Astrocyte (in vitro differentiated cells and primary cell): ENCODE measurements at places on chromosomes 3 and 15. TPM values are rescaled to one million over a fixed set of nuclear protein-coding genes. Genes with fewer than 3 reads are reported as not detected.

DNA sequence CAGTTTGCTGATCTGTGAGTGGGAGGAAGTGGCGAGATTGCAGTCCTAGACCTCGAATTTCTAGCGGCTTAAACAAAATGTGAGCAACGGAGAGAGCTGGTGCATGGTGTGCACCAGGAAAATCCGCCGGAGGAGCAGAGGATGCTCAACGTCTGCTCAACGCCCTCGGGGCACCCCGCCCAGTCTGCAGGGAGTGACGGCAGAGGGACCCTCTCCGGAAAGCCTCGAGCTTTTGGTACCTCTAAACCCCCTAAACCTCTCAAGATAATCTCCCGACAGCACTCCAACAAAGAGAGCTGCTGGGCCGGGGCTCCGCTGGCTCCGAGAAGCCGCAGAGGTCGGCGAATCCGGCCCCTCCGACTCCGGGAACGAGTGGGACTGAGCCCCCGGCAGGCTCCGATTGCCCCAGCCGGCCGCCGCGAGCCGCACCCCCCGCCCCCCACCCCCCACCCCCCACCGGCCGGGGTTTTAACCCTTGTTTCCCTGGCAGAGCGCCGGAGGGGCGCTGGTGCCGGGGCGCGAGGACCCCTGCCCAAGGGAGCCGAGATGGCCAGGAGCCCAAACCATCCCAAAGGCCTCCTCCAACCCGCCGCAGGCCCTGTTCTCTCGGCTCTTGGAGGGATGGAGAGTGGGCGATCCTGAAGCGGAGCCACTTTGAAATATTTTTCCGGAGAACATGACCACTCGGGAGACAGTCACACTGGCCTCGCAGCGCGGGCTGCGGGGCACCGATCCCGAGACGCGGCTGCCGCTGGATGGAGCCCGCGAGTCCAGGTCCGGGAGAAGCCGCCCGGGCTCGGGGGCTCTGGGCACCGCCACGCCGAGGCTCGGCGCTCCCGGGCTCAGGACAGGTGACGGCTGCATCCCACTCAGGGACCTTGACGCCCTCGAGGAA is 1.5 kb downstream of the MEGF11 start:
- H3K27me3 ChIP-seq: peaks cover 73% of the 10 kb centered on the region
- no peak for DNase-seq
- no peaks in the 10 kb centered on the region for H3K36me3 ChIP-seq
- H3K4me3 ChIP-seq: peak overlapping the region; percentile 52
- peaks cover 14% of the 10 kb centered on the region for H3K4me1 ChIP-seq

THPO gene
- 0.25 and 0.46 TPM in 2 replicates for total RNA-seq

DNA sequence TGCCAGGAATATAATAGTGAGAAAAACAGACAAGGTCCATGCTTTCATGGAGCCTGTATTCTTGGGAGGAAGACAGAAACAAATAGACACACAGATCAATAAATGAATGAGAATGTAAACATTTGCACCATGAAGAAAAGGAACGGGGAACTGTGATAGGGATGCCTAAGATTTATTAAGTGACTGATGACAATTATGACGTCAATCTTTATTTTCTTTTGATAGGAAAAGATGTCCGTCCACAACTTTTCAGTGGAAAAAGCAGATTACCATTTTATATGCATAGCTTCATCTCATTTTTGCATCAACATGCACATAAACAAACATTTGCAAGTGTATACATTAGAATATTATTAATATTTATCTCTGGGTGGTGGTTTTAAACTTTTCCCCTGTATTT is 27.9 kb upstream of the WNT5A start:
- no peaks in the 10 kb centered on the region for H3K27me3 ChIP-seq
- H3K4me3 ChIP-seq: no peak overlapping the region
- H3K36me3 ChIP-seq: no peaks in the 10 kb centered on the region
- H3K4me1 ChIP-seq: peaks cover 29% of the 10 kb centered on the region
- no peak overlapping the region for H3K27ac ChIP-seq

DNA sequence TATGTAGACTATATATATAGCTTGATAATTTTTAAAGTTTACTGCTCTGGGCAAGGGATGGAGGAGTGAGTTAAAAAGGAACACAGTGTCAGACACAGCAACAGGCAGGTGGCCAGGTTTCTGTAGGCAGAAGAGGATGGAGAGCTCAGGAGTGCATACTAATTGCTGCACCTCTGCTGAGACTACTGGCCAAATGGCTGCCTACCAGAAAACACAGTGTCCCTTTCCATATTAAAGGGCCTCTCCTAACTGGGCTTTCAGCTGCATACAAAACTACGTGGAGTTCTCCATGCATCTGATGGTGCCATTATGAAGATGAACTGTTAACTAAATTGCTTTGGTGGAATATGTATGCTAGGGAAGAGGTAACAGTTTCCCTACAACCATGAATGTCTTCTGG is 1.8 kb downstream of the ATP13A4 start:
- no peak overlapping the region for H3K27ac ChIP-seq
- no peak for DNase-seq
- H3K4me3 ChIP-seq: no peak overlapping the region
- H3K36me3 ChIP-seq: no peaks in the 10 kb centered on the region
- no peaks in the 10 kb centered on the region for H3K4me1 ChIP-seq

DNA sequence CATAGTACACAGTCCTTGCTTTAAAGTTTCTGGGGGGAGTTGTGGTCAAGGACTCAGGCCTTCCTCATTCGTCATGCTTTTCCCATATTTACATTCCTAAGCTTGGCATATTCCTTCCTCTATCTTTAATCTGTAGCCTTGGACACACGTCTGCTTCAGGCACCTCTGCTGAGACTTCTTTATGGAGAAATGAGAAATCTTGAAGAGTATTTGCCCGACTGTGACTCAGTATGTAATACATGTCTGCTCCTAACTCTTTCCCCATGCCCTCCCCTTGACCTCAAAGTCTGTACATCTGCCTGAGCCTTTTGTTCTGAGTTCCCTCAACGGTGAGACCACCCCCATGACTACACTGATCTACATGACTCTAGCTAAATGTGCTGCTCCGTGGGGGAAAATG is 246.1 kb downstream of the SI start:
- H3K4me3 ChIP-seq: no peak overlapping the region
- no peak overlapping the region for H3K27ac ChIP-seq
- no peaks in the 10 kb centered on the region for H3K36me3 ChIP-seq
- H3K4me1 ChIP-seq: no peaks in the 10 kb centered on the region
- H3K27me3 ChIP-seq: no peaks in the 10 kb centered on the region
- no peak for DNase-seq

- no peaks in the 10 kb centered on the region for H3K27me3 ChIP-seq
- DNase-seq: no peak
- H3K4me3 ChIP-seq: no peak overlapping the region
- no peak overlapping the region for H3K27ac ChIP-seq
- H3K4me1 ChIP-seq: no peaks in the 10 kb centered on the region
These were observed 942.4 kb downstream of the FHIT start for GRCh38 chr3:60308808-60309207.

DNA sequence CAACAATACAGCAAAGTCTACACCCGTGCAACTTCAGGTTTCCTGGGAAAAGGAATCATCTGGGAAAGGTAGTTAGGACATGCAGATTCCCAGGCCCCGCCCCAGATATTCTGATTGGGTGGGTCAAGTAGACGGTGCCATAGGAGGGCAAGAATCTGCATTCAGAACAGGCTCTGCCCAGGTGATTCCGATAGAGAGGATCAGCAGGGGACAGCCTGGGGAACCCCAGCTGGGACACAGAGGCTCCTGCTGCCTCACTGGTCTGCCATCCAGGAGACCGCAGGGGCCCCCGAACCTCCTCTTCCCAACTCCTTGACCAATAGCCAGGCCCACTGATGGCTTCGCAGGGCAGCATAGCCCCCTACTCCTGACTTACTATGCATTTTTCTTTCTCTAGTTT is 243.4 kb downstream of the VPS13C start:
- no peaks in the 10 kb centered on the region for H3K36me3 ChIP-seq
- H3K27me3 ChIP-seq: peaks cover 7% of the 10 kb centered on the region
- no peak for DNase-seq
- no peak overlapping the region for H3K27ac ChIP-seq
- no peaks in the 10 kb centered on the region for H3K4me1 ChIP-seq
- no peak overlapping the region for H3K4me3 ChIP-seq

- no peaks in the 10 kb centered on the region for H3K27me3 ChIP-seq
- H3K36me3 ChIP-seq: no peaks in the 10 kb centered on the region
- no peaks in the 10 kb centered on the region for H3K4me1 ChIP-seq
- H3K27ac ChIP-seq: no peak overlapping the region
- DNase-seq: no peak
- H3K4me3 ChIP-seq: no peak overlapping the region
These were observed 53.5 kb upstream of the CCDC54 start for GRCh38 chr3:107323723-107324122.

DNA sequence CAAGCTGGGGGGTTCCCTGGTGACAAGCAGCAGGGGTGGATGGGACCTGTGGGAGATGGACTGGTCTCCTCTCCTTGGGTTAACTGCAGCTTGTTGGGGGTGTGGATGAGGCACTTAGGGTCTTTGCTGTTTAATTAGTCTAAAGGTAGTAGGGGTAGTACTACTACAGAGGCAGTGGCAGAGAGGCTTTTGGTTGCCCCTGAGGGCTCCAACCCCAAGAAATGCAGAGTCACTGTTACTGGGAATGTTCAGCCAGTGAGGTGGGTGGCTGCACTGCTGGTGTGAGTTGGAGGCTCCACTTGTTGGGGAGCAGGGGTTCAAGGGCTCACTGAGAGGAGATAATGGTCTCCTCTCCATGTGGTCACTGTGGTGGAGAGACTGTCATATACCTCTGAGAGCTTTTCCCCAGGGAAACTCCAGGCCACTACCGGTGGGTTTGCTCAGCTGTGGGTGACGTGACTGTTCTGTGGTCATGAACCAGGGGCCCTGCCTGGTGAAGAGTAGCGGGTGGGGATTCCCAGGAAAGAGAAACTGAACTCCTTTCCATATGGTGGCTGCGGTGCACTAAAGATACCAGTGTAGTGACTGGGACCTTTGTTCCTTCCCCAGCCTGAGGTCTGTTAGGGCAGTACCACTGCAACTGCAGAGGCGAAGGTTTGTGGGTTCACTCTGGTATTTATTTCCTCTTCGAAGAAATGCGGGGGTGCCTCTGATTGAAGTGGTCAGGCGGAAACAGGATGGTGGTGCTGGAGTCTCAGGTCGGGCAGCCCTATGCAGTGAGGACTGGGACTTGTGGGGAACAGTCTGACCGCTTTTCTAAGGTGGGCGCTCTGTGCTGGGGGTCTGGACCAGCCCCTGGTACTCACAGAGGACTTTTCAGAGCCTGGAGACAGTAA is 68.9 kb upstream of the TNFSF10 start:
- no peak overlapping the region for H3K4me3 ChIP-seq
- no peaks in the 10 kb centered on the region for H3K36me3 ChIP-seq
- H3K27me3 ChIP-seq: no peaks in the 10 kb centered on the region

DNA sequence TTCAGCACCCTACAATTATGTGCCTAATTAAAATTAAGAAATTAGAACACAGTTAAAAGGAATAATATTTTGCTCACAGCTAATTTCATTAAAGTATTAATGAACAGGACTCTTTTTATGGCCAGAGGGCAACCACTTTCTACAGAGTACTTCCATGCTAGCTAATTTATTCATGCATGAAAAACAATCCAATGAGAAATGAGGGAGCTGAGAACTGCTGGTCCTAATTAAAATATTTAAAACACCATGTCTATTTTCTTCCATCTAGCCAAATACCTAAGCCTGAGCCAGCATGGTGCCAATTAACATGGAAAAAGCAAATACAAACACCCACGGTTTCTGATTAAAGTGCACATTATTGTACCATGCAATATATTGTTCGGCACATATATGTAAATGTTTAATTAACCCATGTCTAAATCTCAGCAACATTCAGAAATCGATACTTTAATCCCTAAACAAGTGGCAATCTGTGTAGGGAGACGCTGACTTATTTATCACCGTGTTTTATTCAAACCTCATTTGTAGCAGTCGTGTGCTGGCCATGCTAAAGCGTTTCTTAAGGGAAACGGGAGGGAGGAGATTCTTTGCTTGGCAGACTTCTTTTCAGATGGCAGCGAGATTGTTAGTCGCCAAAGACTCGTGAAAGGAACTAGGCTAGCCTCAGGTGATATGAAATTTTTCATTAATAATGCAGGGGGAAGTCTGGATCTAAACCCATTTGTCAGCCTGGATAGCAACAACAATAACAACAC is 193.5 kb downstream of the ANXA2 start:
- H3K27ac ChIP-seq: no peak overlapping the region
- no peak overlapping the region for H3K4me3 ChIP-seq
- H3K36me3 ChIP-seq: no peaks in the 10 kb centered on the region
- peaks cover 21% of the 10 kb centered on the region for H3K27me3 ChIP-seq
- DNase-seq: no peak
- no peaks in the 10 kb centered on the region for H3K4me1 ChIP-seq

DNA sequence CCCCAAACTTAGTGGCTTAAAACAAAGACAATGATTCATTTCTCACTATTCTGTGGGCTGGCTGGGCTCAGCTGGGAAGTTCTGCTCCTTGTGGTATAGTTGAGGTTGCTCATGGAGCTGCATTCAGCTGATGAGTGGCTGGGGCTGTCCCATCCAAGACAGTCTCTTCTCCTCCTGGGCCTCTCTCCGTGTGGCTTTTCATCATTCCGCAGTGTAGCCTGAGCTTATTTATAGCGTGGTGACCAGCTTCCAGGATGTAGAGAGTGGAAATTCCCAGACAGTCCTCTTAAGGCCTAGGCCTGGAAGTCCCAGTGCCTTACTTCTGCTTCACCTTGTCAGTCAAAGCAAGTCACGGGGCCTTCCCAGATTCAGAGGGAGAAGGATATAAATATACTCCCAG is 136.7 kb upstream of the DAZL start:
- no peaks in the 10 kb centered on the region for H3K36me3 ChIP-seq
- no peaks in the 10 kb centered on the region for H3K27me3 ChIP-seq
- DNase-seq: peak; percentile 85

GRCh38 chr3:59558906-59559720 is 509.3 kb upstream of the CFAP20DC start:
- no peaks in the 10 kb centered on the region for H3K27me3 ChIP-seq
- H3K4me1 ChIP-seq: peaks cover 28% of the 10 kb centered on the region
- H3K36me3 ChIP-seq: no peaks in the 10 kb centered on the region

- DNase-seq: no peak
- no peak overlapping the region for H3K4me3 ChIP-seq
- H3K4me1 ChIP-seq: no peaks in the 10 kb centered on the region
- no peaks in the 10 kb centered on the region for H3K27me3 ChIP-seq
- H3K36me3 ChIP-seq: no peaks in the 10 kb centered on the region
These were observed 40.6 kb upstream of the DHX36 start for GRCh38 chr3:154364849-154365248.

DNA sequence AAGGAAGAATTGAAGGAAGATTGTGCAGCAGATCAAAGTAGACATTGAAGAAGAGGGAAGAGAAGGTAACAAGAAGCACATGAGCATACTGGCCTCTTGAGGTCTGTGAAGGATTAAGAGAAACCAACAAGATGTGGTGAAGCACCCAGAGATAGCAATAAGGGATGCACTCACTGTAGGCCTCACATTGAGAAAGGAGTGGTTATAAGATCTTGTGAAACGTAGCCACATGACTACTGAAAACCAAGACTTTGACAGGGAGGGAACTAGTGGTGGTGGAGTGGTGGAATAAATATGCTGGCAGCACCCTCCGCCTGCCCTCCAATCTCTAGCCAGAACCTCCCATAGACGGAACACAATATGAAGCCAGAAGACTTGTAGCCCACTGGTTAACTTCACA is 651.2 kb downstream of the DIPK2A start:
- H3K27ac ChIP-seq: no peak overlapping the region
- no peaks in the 10 kb centered on the region for H3K36me3 ChIP-seq
- H3K4me3 ChIP-seq: no peak overlapping the region
- H3K27me3 ChIP-seq: no peaks in the 10 kb centered on the region
- no peak for DNase-seq
- no peaks in the 10 kb centered on the region for H3K4me1 ChIP-seq
